ENCODE measurements at places on chromosomes 13 and 19.
A peak's percentile ranks its signal among the peaks of the same experiment; 100 is the strongest.

DNA sequence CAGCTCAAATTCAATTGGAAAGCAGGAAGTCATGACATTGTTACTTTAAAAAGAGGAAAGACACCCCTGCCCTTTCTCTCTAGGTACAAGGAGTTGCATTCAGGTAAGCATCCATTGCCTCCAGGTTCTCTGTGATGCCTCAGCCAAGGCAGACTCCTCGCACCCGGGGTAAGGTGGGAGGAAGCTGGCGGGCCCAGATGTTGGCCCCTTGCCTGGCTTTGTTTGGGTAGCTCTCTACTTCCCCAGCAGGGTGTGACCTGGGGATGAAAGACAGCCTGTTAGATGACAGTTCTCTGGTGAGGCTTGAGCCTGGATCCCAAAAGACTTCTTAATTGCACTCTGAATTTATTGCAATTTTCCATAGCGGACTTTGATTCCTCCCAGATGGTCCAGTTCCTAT lies 25.6 kb downstream of the SHISA2 start:
- no peak for ATAC-seq

DNA sequence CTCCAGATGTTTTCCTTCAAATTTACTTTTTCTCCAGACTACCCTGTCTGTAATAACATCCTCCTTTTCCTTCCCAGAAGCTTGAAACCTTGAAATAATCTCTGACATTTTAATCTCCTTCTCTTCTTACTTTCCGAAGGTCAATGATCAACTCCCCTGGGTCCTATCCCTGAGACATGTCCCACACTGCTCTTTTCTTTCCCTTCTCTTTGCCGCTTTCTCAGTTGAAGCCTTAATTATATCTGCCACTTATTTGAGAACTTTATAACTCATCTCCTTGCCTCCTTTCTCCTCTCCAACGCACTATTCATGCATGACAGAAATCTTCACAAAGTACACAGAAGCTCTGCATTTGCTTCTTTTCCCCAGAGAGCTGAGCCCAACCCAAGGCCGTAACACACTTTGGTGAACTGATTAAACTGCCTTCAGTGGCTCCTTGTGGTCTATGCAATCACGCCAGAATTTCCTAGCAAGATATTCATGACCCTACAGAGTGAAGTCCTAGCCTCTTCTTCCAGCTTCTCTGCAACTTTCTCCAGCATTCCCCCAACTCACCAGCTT lies 9.2 kb upstream of the WASF3 start:
- ATAC-seq: no peak

DNA sequence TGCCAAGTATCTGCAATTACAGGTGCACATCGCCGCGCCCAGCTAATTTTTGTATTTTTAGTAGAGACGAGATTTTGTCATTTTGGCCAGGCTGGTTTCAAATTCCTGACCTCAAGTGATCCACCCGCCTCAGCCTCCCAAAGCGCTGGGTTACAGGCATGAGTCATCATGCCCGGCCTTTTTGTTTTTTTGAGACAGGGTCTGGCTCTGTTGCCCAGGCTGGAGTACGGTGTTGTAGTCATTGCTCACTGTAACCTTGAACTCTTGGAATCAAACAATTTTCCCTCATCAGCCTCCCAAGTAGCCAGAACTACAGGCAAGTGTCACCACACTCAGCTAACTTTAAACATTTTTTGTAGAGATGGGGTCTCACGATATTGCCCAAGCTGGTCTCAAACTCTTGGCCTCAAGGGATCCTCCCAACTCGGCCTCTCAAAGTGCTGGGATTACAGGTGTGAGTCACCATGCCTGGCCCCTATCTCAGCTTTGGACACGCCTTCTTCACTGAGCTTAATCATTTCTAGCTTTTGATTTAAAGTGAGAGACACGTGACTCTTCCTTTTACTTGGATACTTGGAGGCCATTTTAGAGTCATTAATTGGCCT lies 4.0 kb upstream of the IRGC start:
- ATAC-seq: peak; percentile 36

- ATAC-seq: no peak
Measured at GRCh38 chr13:22789916-22790315, 390.9 kb upstream of the SGCG start.

- ATAC-seq: peak; percentile 5
Measured at GRCh38 chr19:1985588-1986356, 29.7 kb downstream of the BTBD2 start.

- ATAC-seq: no peak
Measured at GRCh38 chr19:51754109-51754508, 2.4 kb upstream of the FPR1 start.

- no peak for ATAC-seq
Measured at GRCh38 chr13:40580566-40581276, 85.7 kb downstream of the FOXO1 start.

DNA sequence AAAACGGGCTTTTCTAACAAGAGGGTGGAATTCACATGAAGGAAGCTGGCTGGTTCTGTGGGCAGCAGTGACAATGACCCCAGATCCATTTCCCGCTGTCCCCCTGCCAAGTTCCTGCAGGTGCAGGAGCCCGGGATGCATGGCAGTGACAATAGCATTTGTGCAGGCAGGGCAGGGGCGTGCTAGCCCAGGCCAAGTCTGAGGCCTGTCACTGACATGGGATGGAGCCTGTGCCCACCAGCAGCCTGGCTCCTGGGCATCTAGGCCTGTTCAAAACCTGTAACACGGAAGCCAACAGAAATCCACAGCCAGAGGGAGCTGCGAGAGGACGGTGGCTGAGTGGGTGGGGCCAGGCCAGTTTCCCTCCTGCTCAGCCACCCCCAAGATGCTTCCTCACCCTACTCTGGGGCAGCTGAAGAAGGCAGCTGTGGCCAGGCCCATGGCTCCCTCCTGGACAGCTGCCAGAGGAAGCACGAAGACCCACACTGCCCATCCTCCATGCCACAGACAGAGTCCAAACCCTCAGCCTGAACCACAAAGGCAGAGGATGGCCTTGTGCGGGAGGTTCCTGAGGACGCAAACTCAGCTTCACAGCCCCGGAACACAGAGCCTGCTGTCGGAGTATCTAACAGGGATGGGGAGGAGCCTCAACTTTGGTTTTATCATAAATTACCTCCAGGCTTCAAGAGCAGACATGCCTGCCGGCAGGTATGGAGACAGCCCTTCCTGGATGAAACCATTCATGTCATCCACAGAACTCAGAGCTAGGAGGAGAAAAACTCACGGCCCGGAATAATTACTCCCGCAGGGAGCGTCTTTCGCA lies 74.0 kb downstream of the CEBPG start:
- ATAC-seq: no peak

GRCh38 chr13:24215732-24216131 lies 55.2 kb downstream of the SPATA13 start:
- ATAC-seq: no peak

DNA sequence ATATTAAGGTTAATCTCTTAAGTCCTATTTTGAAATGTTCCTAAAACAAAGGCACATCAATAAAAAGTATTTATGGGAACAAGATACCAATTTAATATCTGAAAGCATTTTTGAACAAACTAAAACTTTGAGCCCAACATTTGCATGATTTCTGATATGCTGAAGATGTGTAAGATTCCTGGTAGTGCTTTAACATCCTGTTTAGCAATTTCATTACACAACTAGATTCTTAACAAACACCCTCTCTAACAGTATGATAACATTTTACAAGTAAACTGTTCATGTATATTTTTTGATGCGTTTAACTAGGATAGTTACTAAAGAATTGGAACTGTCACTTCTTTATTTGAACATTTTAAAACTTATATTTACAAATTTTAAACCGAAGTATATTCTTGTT lies 63.9 kb downstream of the DACH1 start:
- no peak for ATAC-seq

All from SK-N-SH treated with all-trans-retinoic acid at 6 μM for 48 hours (cell line).